ENCODE measurements at places on chromosomes 4 and X.

DNA sequence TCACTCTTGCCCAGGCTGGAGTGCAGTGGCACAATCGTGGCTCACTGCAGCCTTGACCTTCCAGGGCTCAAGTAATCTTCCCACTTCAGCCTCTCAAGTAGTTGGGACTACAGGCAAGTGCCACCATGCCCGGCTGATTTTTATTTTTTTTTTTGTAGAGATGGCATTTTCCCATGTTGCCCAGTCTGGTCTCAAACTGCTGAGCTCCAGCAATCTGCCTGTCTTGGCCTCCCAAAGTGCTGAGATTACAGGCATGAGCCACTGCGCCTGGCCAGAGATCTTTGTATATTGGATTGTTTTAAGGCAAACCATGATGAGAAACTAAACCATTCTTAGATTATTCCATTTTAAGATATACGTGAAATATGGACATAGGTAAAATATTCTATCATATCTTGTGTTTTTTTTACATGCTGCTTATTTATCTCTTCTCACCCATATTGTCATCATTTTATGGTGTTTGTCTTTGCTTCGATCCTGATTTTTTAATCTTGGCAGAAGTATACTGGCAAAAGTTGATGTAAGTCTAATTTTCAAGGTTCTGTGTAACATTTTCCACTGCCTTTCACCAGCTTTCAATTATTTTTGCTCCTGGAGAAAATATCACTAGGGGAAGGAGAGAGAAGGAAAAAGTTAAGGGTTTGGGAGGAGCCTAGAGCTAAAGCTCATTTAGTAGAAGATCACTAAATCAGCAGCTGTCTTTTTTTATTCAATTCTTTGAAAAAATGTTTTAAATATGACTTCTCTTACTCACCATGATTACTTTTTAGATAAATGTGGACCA is 27.8 kb downstream of the PDLIM5 start:
- no peak for DNase-seq

DNA sequence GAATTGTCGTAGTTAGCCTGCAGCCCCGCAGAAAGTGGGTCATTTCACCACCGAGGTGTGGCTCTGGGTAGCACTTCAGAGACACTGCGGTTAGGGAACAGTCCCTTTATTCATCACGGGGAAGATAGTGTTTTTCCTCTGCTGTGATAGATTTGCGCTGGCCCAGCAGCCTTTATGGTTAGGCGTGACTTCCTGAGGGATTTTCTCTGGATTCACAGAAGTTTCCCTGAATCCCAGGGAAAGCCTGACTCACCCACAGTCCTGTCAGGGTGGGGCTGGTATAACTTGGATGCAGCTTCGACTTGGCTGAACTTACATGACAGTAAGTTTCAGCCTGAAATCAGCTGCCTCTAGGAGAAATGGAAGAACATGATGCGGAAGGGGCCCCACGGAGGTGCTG is 196.3 kb upstream of the HHIP start:
- DNase-seq: no peak

DNA sequence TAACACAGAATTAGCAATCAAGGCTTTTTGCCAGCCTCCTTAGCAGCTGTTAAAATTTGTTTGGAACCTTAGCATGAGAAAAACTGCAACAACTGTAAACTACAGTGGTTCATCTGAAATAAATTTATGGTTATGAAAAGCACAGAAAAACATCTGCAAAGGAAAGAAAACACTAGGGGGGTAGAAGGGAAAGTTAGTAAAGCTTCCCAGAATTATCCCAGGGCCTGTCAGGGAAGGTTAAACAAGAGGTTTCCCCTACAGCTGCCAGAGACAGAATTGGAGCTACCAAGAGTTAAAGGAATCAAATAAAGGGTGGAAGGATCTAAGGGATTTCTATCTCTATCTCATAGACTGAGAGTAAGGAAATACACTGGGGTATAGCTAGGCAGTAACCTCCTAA is 234.7 kb upstream of the DIAPH2 start:
- no peak for DNase-seq

DNA sequence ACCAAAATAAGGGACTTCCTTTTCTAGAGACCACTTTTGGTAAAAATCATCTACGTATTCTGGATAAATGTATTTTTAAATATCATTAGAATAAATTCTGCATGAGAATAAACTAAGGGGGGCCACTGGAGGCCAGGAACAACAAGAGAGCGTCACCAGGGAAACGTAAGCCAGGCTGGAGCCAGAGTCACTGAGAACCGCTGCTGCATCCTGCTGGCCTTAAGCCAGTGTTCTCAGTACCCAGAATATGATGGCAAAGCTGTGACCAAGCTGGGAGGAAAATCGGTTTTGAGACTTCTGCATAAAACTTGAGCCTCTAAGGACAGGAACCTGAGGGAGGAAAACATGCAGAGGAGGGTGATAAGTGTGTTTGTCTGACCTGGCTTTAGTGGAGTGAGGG is 63.0 kb upstream of the FAM9A start:
- DNase-seq: no peak

- no peak for DNase-seq
Measured at GRCh38 chr4:76499461-76499860, 64.4 kb downstream of the SHROOM3 start.

DNA sequence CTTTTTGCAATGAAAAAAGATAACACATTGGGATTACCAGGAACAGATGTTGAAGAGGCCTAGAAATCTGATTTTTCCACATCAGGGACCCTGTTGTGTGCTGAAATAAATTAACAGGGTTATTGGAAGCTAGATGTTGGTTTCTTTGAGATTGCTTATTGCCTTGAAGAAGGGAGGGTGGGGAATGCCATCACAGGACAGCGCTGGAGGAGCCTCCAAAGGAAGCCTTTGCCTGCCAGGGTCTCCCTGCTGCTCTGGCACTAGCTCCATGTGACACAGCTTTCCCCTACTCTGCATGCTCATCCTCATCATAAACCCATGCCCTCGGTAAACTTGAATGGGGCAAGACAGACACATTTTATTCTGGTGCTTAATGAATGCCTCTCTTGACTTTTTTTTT is 76.1 kb downstream of the MID1IP1 start:
- no peak for DNase-seq

- no peak for DNase-seq
Measured at GRCh38 chr4:53592686-53593501, 1.6 kb upstream of the LNX1 start.

GRCh38 chrX:1398431-1399340 is 6.8 kb upstream of the SLC25A6 start:
- no peak for DNase-seq

DNA sequence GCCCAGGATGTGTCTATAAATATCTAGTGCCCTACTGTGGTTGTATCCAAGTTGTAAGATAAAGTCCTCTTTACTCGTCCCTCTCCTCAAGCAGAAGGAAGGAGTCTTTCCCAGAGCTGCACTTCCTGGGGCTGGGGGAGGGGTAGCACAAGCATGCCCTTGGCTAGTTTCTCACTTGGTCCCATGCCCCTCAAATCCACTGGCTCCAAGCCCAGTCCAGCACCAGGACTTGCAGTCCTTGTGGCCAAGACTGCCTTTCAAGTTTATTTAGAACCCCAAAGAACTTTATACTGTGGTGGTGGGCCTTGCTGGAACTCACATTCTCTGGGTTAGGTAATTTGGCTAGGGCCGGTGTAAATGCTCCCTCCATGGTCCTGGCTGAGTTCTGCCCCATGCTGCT is 43.2 kb upstream of the SLC10A4 start:
- no peak for DNase-seq

GRCh38 chr4:38605753-38606586 is 58.0 kb upstream of the KLF3 start:
- DNase-seq: no peak

- DNase-seq: no peak
Measured at GRCh38 chrX:3526731-3527130, 180.3 kb upstream of the MXRA5 start.

DNA sequence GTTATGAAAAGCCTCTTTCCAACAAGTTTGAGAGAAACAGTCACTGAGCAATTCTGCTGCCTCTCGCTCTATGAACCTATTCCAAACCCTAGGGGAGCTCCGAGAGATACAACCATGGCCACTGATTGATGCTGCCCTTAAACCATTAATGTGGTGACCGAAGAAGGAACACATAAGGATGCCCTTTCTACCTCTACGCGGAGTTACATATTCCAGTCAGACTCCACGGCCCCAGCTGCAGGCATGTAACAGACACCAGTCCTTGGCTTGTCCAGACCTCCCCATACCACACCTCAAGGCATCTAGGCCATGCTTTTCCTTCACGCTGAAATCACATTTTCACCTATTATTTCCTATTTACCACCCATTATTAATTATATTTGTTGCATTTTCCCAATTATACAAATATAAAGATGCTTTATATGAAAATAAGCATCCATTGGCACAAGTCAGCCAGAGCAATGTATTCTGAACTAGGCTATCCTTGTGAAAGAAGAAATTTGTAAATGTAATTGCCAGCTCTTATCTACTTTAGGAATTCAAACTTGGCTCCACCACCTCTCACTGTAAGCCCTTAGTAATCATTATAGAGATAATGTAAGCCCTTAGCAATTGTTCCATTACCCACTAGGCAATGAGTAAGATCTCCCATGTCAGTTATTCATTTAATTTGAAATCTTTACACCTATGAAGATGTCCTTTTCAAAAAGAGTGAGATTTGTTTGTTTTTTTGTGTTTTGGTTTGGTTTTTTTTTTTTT is 338.4 kb downstream of the NR3C2 start:
- no peak for DNase-seq

GRCh38 chr4:187500796-187501195 is 494.8 kb upstream of the ZFP42 start:
- DNase-seq: no peak

DNA sequence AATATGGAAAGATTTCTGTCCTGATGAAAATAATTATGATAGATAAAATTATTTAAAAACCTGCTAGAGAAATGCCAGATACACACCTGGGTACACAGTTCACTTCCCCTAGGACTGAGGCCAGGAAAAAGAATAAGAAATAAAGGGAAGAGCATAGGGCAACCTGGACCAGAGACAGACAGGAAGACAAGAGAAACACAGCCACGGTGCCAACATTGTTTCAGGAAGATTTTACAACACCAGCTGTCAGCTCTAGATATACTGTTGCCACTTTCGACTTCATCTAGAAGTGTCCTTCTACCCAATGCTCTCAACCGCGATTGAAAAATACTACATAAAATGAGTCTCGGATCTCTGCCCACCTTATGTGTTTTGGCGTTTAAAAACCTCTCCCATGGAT is 128.5 kb downstream of the MAML3 start:
- DNase-seq: no peak

- DNase-seq: no peak
Measured at GRCh38 chr4:7348946-7349900, 85.5 kb downstream of the PSAPL1 start.

GRCh38 chrX:97290199-97290598 is 406.5 kb downstream of the RPA4 start:
- DNase-seq: no peak

- DNase-seq: no peak
Measured at GRCh38 chrX:9874483-9874882, 88.3 kb downstream of the SHROOM2 start.

GRCh38 chr4:56468097-56468422 is 643 bp downstream of the SRP72 start:
- DNase-seq: no peak

DNA sequence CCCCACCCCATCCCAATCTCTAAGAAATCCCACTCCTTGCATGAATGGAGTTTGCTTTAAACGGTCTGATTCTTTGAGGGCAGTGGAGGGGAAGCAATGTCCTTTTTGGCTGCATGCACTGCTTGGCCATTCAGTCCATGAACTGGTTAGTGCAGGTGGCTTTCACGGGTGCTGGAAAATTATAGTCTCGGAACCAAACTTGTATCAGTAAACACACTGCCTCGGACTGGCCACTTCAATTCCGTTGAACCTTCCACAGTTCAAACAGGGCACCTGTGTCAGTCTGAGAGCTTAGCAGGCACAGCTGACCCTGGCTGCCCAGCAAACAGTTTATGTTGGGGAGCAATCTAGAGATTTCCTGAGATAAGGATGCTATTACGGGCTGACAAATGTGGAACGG is 255.6 kb downstream of the DHX15 start:
- no peak for DNase-seq

DNA sequence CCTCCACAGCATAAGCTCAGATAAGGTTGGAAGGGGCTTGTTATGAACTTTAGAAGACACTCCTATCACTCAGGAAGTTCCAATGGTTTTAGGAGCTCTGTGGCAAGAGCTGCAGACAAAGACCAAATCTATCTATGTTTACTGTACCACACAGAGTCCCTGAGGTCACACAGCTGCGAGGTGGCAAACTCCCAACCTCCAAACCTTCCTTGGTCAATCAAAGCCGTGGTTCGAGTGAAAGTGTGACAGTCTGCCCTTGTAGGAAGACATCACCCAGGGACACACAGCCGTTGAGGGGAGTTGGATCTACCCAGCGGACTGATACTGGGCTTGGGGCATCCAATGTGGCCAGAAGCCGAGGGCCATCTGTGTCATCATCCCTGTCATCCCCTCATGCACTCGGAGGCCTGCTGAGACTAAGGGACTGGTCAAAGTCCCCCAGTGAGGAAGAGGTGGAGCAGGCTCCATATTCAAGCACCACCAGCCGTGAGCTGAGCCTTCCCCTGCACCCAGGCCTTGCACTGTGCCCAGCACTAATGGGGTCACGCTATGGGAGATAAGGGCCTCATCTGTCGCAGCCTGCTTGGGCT is 26.8 kb downstream of the MAN2B2 start:
- DNase-seq: no peak

DNA sequence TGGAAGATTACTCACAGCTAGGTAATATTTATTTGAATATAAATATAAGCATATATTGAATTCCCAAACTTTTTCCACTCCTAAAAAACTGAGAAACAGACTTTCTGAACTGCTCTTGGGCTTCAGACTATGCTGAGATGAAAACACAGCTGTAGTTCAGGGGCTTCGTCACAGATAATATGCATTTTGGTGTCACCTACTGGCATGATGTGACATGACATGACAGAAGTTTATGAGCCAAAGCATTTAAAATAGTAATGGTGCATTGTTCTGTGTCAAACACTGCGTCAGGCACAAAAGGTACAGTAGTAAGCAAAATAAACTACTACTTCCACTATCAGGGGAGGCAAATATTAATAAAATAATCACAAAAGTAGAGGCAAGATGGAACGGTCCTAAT is 171.3 kb downstream of the BTC start:
- no peak for DNase-seq
